ENCODE measurements at places on chromosomes 13 and 19.

DNA sequence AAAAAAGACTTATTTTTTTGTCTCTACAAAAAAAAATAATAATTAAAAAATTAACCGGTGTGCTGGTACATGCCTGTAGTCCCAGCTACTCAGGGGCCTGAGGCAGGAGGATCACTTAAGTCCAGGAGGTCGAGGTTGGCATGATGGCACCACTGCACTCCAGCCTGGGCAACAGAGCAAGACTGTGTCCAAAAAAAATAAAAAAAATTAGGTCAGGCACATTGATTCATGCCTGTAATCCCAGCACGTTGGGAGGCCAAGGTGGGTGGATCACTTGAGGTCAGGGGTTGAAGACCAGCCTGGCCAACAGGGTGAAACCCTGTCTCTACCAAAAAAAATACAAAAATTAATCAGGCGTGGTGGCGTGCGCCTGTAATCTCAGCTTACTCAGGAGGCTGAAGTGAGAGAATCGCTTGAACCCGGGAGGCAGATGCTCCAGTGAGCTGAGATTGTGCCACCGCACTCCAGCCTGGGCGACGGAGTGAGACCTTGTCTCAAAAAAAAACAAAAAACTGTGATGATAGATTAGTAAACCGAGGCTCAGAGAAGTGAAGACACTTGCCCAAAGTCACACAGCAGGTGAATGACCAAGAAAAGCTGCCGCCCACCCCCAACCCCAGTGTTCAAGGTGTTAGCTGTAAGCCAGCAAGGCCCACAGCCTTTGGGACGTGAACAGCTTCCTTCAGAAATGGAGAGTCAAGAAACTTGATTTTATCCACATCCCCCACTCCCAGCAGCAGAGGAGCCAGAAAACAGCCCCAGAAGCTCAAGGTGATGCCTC is 9.4 kb downstream of the RNU6-9 start:
- DNase-seq: no peak

GRCh38 chr19:20453425-20453935 is 112.1 kb downstream of the ZNF737 start:
- DNase-seq: no peak

DNA sequence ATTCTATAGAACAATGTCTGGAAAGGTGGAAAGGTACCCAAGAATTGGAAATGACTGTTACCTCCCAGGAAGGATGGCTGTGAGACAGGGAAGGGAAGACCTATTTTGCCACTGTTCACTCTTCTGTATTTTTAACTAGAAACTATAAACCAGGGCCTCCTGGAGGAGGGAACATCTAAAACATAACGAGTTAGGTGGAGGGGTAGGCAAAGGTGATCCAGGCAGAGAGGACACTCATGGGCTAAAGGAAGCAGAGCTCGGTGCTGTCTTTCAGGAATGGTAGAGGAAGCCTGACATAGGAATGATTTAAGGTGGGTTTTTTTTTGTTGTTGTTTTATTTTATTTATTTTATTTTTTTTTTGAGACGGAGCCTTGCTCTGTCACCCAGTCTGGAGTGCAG is 5.8 kb downstream of the EIF3K start:
- DNase-seq: no peak

DNA sequence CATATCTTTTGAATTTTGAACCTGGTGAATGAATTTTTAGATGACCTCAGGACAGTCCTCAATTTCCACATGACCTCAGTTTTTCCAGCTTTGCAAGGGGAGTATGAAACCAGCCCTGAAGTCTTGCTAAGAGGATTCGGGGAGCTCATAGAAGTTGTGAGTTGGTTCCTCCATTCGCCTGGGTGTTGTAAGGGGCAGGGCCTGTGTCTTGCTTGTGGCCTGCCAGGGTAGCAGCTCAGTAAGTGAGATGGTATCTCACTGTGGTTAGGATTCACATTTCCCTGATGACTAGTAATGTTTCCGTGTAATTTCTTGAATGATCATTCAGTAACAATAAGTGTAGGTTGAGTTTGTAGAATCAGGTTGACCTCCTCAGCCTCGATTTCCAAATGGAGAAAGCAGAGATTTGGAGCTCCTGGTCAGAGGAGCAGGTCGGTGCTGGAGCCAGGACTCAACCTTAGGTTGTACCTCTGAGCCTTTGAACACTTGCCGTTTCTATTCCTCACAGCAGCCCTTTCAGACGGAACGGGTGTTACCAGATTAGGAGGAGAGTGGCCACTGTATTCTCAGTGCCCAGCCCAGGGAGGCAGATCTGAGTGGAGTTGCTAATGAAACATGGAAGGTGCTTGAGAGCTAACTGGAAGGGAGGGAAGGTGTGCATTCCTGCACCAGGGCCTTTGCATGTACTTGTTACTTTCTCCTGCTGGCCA is 14.6 kb downstream of the NACC1 start:
- no peak for DNase-seq

- no peak for DNase-seq
Observed at GRCh38 chr13:110308656-110309359, 1.7 kb downstream of the COL4A2 start.

GRCh38 chr13:82364525-82364924 is 1517.7 kb downstream of the SLITRK1 start:
- DNase-seq: no peak

- no peak for DNase-seq
Observed at GRCh38 chr13:114311387-114311786, 2.9 kb upstream of the CHAMP1 start.

GRCh38 chr19:58573658-58574164 is 576 bp upstream of the MZF1 start:
- no peak for DNase-seq

DNA sequence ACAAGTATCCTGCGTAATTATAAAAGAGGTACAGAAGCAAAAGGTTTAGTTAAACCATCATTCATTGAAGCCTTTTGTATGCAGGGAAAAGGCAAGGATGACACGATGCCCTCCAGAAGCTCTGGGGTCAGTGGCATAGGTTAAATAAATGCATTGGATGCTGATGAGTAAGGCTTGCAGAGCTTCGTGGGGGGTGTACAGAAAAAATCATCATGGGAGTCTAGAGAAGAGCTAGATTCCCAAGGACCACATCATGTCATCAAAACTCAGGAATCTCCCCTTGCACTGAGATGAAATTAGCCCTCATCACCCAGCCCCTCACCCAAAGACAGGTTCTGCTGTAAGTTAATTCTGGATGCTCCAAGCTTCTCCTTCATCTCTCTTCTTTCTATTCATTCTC is 8.3 kb downstream of the FPR1 start:
- no peak for DNase-seq

DNA sequence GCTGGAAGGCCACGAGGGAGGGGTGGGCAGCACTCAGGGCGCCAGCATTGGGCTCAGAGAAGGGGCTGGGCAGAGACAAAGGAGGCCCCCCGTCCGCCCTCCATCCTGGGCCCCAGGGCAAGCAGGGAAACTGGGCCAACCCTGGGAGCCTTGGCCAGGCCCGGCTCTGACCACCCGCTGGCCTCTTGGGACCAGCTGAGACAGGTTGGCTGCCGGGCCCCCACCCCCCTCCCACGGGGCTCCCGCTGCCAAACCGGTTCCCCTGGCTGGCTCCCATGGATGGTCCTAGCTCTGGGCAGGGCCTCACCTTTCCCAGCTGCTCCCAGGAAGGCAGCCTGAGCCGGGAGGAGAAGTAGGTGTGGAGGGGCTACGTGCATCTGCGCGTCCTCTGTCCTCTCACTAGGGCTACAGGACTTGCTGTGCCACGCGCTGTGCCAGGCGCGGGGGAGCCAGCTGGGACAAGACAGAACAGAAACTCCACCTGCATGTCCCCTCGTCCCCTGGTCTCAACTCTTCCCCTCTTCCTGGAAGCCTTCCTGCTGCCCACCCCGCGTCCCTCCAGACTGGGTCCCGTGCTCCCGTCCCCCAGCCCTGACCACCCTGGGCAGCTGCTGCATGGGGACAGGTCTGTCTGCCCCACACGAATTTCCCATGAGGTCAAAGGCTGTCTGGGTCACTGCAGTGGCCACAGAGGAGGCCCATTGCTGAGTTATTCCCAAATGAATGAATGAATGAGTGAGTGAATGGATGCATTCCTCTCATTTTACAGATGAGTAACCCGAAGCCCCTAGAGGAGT is 29.1 kb upstream of the NCCRP1 start:
- DNase-seq: no peak

GRCh38 chr13:49219647-49220035 is 497 bp upstream of the MLNR start:
- no peak for DNase-seq

- no peak for DNase-seq
Observed at GRCh38 chr19:48506138-48506733, 5.4 kb downstream of the LMTK3 start.

- no peak for DNase-seq
Observed at GRCh38 chr13:41670873-41671443, 213.6 kb downstream of the RGCC start.

DNA sequence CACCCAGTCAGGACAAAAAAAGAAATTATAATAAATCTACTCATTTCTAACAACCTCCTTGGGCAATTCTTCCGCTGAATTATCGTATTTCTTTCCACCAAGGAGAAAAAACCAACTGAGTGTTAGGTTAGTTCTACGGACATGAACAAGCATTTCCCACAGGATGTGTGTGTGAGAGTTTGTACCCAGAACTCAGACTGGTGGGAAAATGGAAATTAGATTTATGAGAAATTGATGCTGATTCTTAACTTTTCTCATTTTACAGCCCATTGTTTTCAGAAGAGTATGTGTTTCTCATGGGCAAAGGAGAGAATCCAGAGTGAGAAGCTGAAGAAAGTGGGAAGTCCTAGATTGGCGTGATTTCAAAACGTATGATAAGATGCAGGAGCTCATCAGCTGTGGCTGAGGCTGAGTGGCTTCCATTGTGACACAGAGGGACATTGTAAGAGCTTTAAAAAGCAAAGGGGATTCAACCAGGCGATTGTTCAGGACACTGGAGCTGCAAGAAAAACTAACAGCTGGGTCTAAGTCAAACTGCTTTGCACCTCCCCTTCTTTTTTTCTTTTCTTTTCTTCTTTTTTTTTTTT is 184.7 kb upstream of the ARGLU1 start:
- DNase-seq: no peak

- no peak for DNase-seq
Observed at GRCh38 chr19:44345959-44346358, 10.5 kb downstream of the ZNF112 start.

- DNase-seq: no peak
Observed at GRCh38 chr19:33392341-33393285, 19.1 kb downstream of the CEBPG start.

DNA sequence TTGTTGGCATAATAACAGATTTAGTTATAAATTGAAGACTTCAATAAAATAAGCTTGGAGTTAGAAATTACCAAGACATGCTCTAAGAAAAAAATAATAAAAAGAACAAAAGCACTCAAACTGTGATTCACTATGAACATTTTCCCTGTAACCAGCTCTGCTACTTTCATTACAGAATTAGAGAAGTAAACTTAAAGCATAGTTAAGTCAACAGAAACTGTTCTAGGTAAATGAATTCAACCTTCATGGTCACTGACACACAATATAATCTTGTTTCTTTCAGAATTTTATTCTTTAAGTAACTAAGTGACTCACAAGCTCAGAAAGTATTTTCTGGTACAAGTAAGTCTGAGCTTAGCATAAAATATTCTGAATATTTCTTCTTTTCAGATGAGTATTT is 136.3 kb downstream of the KLF5 start:
- no peak for DNase-seq

GRCh38 chr13:91660076-91660415 is 261.6 kb downstream of the GPC5 start:
- no peak for DNase-seq

GRCh38 chr13:44364345-44365000 is 9.2 kb upstream of the SERP2 start:
- no peak for DNase-seq

DNA sequence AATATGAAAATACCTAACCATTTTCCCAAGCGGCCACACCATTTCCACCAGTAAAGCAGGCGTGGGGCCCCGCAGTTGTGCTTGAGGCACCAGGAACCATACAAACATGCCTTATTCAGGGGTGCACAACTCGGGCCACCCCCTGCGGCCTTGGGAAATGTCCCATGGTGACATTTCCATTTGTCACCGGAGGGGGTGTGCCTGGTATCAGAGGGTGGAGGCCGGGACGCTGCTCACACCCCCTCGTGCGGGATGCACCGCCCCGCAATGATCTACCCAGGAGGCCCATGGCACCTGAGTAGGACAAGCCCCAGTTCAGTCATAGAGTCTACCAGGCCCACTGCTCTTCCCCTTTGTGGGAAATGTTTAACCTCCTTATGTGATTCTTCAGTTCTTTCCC is 218.8 kb downstream of the TEX29 start:
- DNase-seq: no peak

- DNase-seq: no peak
Observed at GRCh38 chr13:68675209-68675608, 1432.4 kb upstream of the ATXN8OS start.

DNA sequence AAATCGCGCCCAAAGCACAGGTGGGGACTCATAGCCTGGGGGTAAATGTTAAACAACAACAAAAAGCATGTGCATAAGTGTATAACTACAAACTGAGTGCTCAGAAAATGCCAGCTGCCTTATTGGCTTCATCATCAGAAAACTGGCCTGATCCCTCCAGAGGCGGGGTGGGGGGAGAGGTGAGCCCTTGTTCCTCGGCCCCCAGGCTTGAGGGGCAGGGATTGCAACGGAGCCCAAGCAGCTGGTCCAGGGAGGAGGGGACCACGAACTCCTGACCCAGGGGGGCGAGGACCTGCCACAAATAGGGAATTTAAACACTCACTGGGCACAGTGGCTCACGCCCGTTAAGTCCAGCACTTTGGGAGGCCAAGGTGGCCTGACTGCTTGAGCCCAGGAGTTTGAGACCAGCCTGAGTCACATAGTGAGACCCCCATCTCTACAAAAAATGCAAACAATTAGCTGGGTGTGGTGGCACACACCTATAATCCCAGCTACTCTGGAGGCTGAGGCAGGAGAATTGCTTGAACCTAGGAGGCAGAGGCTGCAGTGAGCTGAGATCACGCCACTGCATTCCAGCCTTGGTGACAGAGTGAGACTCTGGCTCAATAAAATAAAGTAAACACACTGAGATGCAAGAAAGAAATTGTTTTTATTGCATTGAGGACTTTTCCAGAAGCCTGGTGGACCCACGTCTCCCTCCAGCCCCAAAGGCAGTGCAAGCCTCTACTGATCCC is 8.7 kb downstream of the SIRT6 start:
- DNase-seq: no peak

GRCh38 chr13:109575821-109576220 is 210.6 kb downstream of the IRS2 start:
- DNase-seq: no peak

DNA sequence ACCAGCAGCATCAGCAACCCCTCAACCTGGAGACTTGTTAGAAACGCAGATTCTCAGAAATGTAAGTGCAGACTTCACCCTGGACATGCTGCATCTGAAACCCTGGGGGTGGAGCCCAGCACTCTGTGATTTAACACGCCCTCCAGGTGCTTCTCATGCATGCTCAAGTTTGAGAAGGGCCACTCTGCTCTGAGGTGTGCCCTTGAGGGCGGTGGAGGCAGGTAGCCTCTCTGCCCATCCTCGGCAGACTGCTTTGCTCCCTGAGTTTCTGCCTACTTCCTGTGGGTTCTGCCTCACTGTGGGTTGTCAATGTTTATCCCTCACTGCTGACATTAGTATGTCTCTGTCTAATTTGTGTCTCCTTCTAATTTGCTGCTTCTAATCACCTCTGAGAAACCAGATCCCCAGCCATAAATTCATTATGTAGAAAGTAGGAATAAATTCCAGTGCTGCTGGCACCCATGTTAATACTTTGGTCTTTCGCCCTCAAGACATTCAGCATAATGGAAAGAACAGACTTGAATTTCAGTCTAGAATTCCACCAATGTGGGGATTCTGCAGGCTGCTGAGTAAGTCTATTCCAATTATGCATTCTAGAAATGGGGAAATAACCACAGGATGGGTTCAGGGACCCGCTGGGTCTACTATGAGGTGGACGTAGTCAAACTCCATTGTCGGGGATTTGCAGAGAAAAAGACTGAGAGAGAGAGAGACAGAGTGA is 51.3 kb upstream of the CYSLTR2 start:
- no peak for DNase-seq

Data from naive thymus-derived CD8-positive, alpha-beta T cell (primary cell).